ENCODE measurements at places on chromosomes 4 and X.

DNA sequence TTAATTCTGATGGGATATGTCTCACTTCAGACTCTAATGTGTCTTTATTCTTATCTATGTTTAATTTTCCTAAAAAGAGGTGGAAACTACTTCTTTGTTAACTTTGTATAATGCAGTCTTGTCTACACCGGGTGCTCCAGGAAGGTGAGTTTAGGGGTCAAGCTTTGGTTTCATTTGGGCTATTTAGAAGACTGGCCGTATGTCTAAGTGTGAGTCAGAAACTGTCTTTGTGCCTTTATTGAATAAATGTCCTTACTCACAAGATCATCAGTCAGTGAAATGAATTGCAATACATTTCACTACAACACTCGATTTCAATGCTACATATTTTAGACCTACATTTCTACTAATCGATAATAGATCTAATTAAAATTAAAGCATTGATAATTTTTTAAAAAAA, 56.2 kb downstream of the PROM1 start:
- no peak for DNase-seq

DNA sequence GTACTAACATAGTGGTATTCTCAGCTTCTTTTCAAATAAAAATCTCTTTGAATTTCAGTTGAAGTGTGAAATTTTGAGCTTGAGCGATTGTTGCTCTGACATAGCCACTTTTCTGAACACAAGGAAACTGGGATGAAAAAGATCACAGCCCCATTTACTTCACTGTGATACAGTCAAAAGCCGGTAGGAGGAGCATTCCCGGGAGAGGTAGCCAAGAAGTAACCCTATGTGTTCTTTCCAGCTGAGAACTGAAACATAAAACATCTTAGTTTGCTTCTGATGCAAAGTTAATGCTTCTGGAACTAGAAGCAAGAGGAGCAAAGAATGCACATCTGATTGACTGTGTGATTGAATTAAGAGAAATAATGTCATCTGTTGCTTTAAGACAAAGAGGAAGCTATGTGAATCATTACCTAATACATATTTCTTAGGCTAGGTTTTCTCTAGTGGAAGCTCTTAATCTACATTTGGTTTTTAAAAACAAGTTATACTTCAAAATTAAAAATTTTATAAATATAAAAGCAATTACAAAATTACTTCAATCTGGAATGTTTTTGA, 88.3 kb upstream of the UNC5C start:
- DNase-seq: no peak

DNA sequence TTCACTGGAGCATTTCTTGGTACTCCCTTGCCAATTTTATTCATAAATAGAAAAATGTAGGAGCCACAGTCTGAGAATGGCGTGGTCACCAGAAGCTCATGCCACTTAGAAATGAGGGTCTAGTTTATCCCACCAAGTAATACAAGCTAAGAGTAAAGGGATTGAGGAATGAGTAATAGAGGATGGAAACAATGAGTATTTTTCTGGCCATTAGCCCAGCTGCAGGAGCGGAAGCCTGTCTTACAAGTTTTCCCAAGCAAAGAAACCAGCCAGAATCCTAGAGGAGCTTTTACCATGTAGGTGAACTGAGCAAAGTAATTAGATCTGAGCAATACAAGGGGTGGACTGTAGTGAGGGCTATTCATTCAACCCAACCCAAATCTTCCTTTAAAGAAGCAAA, 160.7 kb upstream of the NPY2R start:
- no peak for DNase-seq

DNA sequence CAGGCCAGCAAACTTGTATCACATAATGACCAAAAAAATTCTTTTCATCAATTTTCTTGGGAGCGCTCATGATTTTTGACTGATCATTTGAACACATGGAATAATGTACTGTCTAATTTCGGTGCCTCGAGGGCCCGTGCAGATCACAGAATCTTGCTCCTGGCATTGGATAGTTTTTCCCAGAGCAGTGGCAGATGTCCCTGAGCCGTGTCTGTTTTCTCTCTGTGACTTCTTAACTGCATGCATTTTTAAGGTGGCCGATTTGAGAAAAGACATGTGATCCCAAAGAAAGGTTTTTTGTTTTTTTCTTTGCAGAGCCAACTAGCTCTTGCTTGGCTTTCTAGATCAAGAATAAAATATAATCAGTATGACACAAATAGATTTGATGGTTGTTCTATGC, 19.7 kb downstream of the GPRIN3 start:
- DNase-seq: no peak

- DNase-seq: peak; percentile 3
Measured at GRCh38 chr4:180028682-180029081, 2214.5 kb upstream of the TENM3 start.

DNA sequence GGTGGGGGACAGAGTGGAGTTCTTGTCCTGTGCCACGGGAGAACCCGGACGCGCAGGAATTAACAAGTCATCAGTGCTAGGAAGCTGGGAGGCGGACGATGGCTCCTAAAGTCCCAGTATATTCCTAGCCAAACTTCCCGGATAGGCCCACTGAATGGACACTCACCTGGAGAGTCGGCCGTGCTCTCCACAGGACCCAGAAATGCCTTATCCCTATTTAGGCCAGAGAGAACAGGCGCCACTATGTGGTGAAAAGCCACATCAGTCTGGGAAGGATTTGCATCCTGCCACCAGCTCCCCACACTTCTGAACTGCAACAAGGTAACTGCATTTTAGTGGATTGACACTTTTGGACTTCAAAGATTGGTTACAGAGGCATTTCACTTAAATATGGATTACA, 1.1 kb downstream of the CFAP299 start:
- DNase-seq: no peak

- DNase-seq: peak; percentile 4
Measured at GRCh38 chrX:123217077-123217476, 33.0 kb downstream of the GRIA3 start.

DNA sequence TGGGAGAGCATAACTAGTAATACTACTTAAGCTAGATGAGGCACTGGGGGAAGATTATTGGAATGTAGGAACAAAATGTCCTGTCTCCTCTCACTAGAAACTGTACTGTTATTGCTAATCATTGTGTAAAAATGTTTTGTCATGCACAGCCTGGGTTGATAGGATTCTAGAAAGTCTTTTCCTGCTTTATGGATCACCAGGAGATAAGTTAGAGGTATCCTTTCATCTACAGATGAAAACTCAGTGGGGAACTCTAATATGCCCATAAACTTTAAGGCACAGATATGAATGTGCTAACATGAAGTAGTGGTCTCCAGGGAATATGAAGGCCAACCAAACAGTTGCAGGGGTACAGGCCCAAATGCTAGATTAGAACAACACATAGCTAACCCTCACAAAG, 57.5 kb downstream of the SRPX start:
- no peak for DNase-seq

DNA sequence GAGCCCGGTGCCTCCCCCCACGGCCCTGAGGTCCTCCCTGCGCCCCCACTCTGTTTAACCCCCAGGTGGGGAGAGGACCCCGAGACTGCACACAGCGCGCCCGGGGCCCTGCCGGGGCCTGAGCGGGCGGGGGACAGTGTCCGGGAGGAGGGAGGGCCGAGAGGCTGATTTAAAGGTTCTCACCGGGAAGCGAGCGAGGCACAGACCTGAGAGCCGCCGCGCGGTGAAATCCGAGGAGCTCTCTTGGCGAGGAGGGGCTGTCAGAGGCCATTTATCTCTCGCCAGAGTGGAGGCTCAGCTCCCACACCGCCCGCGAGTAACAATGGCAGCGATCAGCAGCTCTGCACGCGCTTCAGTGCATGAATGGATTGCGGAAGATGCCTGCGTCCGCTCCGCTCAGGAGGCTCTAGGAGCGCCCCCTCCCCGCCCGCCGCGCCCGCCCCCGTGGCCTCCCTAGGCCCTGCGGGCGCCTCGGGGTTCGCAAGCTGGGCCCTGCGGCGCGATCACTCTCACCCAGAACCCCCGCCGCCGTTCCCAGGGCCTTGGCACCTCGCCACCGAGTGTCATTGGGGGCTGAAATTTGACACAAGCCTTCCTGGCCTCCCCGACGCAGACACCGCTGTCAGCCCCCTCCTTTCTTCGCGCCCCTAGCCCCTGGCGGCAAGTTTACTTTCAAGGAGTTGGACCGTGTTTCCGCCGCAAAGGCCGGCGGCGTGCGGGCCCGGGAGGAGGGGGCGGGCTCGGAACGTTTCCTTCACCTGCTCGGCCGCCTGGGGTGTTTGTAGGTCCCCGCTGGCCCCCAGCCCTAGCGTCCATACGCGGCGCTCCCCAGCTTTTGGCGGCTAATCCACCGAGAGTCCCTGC, 48.7 kb upstream of the BCOR start:
- no peak for DNase-seq

- no peak for DNase-seq
Measured at GRCh38 chr4:88211473-88212252, 53.2 kb upstream of the ABCG2 start.

- DNase-seq: no peak
Measured at GRCh38 chrX:13828392-13828791, 11.5 kb upstream of the GPM6B start.

GRCh38 chrX:92247076-92247475, 467.9 kb downstream of the PCDH11X start:
- no peak for DNase-seq

DNA sequence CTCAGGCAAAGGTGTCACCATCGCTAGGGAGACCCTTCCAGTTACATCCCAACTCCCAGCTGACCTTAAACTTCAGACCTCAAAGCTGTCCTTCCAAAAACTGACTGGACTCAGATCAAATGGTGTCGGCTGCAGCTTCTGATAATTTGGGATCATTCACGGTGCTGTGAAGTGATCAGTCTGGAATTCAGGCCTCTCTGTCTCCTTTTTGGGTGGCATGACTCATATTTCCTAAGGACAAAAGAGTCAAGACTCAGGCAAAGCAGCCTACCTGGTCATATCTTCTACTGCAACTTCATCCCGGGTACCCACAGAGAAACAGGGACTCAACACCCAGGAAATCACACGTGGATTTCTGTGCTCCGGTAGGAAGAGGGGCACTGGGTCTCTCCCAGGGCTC, 87.6 kb downstream of the SORCS2 start:
- no peak for DNase-seq

DNA sequence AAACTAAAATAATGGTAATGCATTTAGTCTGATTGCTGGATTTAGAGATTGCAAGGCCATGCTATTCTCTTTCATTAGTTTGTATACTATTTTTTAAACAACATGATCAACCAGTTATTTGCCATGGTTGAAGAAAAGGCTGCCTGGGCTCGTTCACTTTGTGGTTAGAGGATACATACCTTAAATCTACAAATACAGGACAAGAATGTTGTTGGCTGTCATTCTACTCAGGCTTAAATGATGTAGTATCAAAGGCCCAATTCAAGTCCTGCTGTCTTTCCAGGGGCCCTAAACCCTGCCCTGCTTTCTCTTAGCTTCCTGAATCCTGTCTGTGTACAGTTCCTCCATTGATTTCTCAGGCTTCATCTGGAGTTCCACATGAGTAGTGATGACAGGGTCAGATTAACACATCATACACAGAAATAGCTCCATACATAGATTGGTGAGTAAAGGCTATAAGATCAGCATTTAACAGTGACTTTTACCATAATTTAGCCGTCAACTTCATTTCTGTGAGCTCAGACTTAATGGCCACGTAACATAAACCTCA, 114.9 kb upstream of the GPRIN3 start:
- DNase-seq: no peak

DNA sequence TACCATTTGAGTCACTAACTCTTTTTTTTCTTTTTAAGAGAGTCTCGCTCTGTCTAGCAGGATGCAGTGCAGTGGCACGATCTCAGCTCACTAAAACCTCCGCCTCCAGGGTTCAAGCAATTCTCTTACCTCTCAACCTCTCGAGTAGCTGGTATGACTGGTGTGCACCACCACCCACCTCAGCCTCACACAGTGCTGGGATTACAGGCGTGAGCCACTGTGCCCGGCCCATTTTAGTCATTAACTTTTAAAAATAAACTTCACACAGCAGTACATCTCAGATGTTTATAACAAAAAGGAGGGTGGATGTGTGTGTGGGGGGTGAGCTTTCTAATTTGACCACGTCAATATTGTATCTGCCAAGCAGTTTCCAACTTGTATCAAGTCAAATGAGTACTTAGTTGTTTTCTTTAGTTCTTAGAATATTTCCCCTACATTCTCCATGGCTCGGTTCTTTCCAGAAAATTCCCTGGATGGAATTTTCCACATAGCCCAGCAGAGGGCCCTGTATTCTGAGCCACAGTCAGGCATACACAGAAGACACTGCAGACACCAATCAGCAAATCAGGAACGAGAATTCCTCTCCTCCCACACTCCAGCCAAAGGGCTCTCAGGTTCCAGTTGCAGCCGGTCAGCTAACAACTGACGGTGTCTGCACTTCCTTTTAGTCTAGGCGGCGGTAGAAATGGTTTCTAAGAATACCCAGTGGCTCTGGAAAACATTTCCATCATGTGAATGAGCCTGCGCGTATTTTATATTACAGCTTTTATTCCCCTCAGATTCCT, 20.1 kb upstream of the ARAF start:
- DNase-seq: peak; percentile 67

- DNase-seq: no peak
Measured at GRCh38 chr4:13396161-13396560, 88.0 kb downstream of the RAB28 start.

DNA sequence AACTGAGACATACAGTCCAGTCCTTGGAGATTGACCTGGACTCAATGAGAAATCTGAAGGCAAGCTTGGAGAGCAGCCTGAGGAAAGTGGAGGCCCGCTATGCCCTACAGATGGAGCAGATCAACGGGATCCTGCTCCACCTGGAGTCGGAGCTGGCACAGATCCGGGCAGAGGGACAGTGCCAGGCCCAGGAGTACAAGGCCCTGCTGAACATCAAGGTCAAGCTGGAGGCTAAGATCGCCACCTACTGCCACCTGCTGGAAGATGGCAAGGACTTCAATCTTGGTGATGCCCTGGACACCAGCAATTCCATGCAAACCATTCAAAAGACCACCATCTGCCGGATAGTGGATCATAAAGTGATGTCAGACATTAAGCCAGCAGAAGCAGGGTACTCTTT, 20.4 kb upstream of the FRMPD3 start:
- no peak for DNase-seq

GRCh38 chrX:153653556-153653955, 6.6 kb downstream of the DUSP9 start:
- DNase-seq: no peak

GRCh38 chrX:18935893-18936292, 48.0 kb downstream of the PHKA2 start:
- DNase-seq: no peak

DNA sequence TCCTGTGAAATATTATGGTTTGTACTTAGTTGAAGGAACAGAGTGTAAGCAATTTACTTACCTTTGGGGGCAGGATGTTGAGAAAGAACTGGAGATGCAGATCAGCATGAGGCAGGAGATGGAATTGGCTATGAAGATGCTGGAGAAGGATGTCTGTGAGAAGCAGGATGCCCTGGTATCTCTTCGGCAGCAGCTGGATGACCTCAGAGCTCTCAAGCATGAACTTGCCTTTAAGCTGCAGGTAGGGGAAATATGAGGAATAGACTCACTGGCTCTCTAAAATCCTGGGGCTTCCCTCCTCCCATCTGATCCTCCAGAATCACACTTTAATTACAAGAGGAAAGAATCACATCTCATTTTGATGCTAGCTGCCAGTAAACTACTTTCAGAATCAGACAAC, 51.0 kb downstream of the GRSF1 start:
- no peak for DNase-seq

Data from epithelial cell of proximal tubule (primary cell).